ENCODE measurements at places on chromosomes 12 and 14.

- no peak for DNase-seq
These were observed 382.7 kb upstream of the RGS6 start for GRCh38 chr14:71549421-71550050.

DNA sequence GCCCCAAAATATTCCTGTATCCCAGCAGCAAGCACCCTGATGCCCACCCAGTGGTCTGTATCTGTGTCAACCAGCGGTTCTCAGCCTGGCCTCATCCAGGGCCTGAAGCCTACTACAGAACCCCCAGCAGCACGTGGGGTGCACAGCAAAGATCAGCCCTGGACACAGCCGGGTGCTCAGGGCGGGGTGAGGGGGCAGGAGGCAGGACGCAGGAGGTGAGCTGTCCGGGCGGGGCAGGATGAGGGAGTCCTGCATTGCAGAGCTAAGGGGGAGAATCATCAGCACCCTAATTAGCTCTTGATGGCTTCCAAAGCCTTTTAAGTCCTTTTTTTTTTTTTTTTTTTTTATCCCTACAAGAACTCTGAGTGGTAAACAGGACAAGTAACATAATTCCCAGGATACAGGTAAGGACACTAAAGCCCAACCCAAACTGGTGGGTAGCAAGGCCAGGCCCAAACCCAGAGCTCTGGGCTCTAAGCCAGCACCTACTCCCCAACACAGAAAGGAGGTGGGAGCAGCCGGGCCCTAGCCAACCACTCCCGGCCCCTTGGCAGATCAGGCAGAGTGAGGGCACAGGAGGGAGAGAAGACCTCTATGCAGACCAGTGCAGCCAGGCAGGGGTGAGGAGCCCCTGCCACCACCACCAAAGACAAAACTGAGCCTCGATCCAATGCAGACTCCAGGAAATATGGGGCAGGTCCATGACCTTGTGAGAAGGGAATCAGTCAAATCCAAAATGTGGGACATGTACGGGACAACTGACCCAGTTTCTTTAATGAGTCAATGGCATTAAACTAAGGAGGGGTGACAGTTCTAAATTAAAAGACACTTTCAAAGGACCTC, 32.3 kb upstream of the EIF5 start:
- no peak for DNase-seq

DNA sequence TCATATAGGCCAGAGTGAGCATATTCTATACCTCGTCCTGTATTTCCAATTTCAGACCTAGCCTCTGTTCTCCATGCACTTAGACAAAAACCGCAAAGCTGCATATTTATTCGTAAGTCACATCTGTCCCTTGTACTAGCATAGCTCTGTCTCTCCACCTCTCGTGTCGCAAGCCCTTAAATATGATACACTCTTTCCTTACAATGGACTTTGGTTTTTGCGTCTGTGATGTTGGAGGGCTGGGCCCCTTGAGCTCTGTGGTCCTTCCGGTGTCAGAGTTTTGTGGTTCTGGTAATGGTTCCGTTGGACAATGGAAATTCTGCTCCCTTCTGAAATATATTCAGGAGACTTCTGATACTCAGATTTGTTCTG, 11.3 kb downstream of the PRKCH start:
- no peak for DNase-seq

DNA sequence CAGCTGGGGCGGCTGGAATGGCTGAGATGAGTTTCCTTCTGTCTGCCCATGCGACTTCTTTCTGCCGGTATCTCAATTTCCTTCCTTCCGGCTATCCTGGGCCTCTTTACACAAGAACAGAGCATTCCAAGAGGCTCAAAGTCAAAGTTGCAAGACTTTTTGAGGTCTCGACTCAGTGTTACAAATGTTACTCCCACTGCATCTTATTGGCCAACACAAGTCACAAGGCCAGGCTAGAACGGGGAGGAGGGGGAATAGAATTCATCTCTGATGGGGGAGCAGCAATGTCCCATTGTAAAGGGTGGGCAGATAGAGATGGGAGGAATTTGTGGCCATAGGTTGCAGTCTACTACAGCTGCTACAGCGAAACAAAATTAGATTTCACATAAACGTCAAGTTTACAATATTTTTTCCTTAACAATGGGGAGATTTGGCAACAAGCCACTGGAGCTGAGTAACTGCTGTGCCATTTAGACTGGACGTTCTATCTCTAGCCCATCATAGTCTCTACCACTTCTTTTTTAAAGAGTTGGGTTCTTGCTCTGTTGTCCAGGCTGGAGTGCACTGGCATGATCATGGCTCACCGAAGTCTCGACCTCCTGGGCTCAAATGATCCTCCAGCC, 9.5 kb upstream of the NYNRIN start:
- no peak for DNase-seq

DNA sequence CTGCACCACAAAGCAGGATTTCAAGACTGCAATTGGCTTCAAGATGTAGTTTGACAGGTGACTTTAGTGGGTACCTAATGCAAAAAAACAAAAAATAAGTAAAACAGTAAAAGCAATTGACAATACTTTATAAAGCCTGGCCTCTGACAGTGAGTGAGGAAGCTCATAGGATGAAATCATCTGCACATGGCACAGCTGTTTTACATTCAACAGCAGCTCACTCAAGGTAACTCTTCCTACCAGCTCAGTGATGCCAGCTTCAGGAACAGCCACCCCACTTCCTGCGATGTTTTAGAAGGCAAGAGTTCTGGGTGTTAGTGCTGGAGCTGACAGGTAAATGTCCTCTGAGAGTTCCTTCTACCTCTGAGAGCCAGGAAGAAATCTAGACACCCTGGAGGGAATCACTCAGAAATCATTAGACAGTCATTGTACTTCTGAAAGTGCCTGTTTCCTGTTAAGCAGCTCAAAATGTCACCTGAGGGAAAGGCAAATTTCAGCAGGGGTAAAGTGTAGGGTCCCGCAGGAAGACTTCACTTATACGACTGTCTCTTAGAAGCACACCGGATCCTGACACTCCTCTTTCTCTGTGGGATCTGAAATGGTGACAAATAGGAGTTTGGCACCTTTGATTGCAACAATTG, 99.9 kb downstream of the FOXN3 start:
- no peak for DNase-seq

DNA sequence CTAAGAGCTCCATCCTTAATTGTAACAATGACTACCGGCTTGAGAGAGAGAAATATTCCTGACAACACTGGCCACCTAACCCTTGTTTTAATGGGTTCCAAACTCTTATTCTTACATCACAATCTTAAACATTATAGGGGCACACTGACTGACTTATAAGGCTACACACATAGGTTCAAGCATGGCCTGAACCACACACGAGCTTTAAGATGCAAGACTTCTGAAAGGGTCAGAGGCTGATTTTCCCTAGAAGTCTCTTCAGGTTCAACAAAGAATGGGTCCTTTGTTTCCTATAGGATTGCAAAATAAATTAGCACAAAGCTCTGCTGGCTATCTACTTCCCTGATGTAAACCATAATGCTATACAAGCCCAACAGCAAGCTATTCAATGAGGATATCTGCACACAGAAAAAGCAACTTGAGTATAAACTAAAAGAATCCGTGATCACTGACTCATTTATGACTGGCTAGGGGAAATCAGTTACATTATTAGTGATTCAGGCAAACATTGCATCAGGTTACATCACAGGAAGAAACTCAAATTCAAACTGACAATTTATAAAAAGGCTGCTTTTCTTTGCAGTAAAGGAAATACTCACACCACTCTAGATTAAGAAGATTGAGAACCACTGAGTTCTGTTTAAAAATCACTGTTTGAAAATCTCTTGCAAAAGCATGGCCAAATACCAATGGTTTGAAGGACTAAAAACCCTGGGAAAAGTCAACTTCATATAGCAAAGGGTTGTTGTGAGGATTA, 8.5 kb downstream of the BTG1 start:
- no peak for DNase-seq

- DNase-seq, result no peak
These were observed 4.9 kb downstream of the SLC48A1 start for GRCh38 chr12:47777741-47778558.
